ENCODE measurements at places on chromosomes 1 and 21.

GRCh38 chr1:234515821-234516241, 36.9 kb upstream of the TARBP1 start:
- DNase-seq = no peak

- no peak for DNase-seq
These were observed 131.3 kb upstream of the FMN2 start for GRCh38 chr1:239960366-239960765.

- DNase-seq = no peak
These were observed 727.6 kb downstream of the PTPRU start for GRCh38 chr1:29963946-29964345.

DNA sequence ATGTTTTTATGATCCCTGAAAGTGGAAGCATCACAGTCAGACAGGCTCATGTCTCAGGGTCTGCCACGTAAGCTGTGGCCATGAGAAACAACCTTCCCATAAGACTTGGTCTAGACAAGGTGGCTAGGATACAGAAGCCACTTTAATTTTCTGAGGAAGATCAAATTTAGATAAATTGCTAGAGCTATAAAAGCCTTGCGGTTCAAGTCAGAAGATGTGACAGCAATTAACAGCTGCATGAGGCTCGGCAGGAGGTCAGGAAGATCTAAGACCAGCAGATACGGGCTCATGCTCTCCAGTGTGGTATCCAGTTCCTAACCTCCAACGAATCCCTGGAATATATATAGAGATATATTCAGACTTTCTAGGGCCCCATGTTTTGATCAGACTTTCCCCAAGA, 577.1 kb downstream of the PLPP3 start:
- no peak for DNase-seq

DNA sequence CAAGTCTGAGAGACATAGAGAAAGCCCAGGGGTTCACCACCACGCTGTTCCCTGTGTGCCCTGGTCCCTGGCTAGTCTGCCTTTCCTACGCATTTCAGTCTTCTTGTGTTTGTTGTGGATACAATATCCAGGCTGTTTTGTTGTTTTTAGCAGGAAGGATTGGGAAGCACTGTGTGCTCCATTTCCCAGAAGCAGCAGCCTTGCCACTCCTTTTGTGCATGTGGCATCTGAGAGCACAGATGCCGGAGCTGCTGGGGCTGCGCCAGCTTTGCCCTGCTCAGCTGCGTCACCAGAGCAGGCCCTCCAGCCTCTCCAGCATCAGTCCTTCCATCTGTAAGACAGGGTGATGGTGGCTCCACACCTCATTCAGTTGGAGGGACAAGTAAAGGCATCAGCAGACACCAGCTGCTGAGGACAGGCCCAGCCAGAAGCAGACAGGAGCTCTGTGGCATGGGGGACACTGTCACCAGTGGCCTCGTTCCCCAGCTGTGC, 94.4 kb upstream of the COL6A1 start:
- no peak for DNase-seq

- no peak for DNase-seq
These were observed 4.9 kb downstream of the RPL11 start for GRCh38 chr1:23696335-23696989.

GRCh38 chr1:162072740-162073139, 3.2 kb downstream of the NOS1AP start:
- DNase-seq = no peak

DNA sequence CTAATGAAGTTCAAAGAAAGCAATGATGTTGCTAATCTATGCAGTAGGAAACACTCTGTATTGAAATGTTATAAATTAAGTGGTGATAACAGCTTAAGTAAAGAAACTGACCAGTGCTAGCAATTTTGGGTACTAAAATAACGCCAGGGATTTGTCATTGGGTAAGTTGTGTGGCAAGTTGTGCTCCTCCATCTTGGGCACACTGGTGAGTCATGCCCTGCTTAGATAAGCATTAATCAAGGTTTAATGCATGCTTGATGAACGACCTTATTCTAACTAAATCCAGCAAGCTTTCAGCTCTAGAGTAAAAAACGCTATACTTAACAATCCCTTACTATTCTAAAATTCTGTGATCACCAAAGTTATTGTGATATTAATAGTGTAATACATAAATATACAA, 25.2 kb downstream of the VAMP4 start:
- no peak for DNase-seq

GRCh38 chr1:156126043-156126629, 11.6 kb downstream of the LMNA start:
- DNase-seq = no peak

DNA sequence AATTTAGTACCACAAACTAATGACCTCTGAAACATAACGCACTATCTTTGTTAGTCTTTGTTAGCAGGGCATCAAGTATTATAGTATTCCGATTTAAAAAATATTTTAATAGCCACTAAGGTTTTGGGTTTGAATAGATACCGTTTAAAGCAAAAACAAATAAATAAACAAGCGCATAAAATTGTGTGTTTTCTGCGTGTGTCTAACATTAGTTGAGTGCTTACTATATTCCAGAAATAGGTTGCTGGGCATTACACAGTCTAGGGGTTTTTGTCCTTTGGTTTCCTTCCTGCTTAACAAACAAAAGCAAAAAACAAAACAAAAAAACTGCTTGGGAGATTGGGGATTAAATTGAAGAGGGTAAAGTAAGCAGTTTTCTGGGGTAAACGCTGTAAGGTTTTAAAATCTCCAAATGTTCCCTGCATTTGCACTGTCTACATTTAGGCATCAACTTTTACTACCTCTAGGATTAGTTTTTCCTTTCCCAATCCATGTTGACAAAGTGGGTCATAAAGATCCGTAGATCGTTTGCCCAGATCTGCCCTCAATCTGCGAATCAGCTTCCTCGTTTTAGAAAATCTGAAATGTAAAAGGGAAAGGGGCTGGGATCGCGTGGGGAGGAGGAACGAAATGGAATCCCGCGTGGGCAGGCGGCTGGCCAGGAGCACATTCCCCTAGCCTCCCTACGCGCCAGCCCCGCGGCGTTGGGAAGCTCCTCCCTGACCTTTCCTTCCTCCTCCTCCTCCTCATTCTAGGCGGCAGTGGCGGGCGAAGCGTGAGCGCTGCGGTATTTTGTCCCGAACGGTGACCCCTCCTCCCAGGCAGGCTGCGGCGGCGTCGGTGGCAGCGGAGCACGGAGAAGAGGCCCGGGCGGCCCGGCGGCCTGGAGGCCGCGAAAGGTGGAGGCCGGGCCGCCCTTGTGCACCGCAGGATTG, at the start of gene KCTD3:
Gene KCTD3 (plus strand): TSS at position 749 of the 935 bp plus-strand sequence. CDS start 382 bp downstream, outside the sequence.
- DNase-seq = peak; percentile 52

DNA sequence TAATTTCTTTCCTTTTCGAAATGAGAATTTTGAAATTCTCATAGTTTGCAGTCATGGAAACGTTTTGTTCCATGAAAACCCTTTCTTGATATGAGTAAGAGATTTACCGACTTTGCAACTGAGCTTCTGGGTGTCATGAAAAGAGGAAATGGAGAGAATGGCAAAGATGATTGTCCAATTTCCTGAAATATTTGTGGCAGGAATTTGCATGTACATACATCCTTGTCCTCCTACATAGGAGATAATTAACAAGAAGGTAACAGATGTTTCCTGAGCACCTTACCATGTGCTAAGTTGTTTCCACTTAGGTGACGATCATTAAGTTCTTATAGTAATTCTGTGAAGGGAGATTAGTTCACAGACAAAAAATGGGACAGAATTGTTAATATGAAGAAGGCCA, 170.7 kb downstream of the NEGR1 start:
- DNase-seq = no peak

DNA sequence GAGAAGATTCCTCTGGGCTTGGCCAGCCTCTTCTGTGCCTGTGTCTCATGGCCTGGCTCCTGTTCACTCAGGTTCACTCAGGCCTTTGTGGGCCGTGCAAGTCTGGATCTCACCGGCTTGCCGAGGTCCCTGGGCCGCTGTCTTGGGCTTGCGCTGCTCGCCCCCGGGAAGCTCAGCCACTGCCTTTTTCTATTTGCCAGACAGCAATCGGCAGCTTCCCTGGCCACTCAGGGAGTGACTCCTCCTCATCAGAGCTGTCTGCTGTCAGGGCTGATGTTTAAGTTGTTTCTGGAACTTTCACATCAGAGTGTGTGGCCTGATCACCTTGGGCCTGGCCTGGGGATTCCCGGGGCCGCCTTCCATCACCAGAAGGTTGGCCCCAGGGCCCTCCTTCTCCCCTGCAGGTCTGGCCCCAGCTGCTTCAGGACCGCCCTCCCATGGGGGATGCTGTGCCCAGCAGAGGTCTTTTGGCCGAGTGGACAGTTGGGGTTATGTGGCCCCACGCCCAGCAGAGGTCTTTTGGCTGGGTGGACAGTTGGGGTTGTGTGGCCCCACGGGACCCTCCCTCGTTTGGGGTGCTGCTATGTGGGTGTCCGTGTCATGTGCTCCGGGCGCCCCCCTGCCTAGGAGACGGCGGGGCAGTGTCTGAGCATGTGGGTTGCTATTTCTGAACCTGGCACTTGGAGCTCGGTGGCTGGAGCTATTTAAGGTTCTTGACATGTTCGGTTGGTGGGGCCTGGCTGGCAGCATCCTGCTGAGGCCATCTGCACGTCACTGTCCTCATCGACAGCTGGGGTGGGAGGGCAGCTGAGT, 12.5 kb downstream of the SLX9 start:
- no peak for DNase-seq

DNA sequence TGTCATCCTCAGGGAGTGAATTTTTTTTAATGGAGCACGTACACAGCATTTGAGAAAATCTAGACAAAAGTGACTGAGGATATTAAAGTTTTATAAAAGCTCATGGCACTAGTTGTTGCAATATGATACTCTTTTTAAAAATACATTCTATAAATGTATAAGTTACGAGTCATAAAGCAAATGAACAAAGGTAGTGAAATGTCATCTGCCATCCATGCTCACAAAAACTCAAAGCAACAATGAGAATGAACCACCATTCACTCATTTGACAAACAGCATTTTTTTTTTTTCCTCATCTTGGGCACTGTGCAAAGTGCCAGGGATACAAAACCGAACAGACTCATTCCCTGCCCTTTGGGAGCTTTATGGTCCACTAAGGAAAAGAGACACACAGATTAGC, 38.7 kb downstream of the GPR137B start:
- no peak for DNase-seq

- DNase-seq = no peak
These were observed 179.7 kb downstream of the CHRM3 start for GRCh38 chr1:239566074-239566473.

GRCh38 chr1:20194757-20195461, 8.6 kb upstream of the PLA2G2C start:
- DNase-seq = no peak

- no peak for DNase-seq
These were observed 205.6 kb downstream of the RHOU start for GRCh38 chr1:228940926-228941325.

DNA sequence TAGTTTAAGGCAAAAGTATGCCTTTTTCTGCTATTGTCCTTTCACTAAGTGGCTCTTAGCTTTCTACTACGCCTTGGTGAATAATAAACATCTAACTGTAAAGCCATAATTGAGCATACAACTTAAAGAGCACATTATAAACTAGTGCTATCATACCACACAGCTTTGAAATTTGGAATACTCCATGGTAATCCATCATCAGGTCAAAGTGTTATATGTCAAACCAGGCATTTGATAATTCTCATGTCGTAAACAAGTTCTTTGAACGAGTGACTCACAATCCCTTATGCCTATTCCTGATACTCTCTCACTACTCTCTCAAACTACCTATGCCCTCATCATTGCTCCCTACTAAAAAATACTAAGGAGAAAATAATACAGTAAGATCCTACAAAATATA, 60.3 kb upstream of the FMN2 start:
- DNase-seq = no peak

DNA sequence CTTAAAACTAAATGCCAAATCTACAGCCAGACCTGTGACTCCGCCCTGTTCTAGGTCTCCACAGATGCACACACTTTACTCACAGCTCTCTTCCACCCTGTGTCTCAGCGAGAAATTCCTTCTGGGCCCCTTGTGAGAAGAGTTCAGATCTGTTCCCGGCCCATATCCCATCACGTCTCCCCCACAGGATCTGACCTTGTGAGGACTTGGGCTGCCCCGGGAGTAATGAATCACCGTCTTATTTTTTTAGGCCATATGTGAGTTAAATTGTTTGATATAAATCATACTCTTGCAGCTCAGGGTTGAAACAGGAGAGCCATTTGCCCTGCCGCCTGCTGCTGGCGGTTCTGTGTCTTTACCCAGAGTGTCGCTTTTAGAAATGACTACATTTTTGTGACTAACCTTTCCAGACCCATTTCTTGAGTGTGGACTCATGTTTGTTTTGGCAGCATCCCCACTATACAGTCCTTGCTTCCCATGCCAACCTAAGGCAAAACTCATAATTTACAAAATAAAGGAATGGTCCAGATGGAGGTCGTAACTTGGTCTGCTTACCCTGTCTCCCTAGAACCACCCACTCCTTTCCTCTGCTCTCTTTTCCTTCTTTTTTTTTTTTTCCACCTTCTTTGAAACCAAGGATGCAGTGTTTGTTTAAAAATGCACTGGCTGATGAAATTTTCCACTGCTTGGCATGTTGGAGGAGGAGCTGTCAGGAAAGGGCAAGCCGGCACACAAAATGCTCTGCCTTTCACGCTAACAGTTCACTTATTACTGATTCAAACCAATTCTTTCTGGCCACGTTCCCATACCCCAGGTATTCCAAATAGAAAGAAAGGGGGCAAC, 98.0 kb upstream of the C1orf105 start:
- no peak for DNase-seq

- no peak for DNase-seq
These were observed 7.9 kb upstream of the ERO1B start for GRCh38 chr1:236289492-236290131.

DNA sequence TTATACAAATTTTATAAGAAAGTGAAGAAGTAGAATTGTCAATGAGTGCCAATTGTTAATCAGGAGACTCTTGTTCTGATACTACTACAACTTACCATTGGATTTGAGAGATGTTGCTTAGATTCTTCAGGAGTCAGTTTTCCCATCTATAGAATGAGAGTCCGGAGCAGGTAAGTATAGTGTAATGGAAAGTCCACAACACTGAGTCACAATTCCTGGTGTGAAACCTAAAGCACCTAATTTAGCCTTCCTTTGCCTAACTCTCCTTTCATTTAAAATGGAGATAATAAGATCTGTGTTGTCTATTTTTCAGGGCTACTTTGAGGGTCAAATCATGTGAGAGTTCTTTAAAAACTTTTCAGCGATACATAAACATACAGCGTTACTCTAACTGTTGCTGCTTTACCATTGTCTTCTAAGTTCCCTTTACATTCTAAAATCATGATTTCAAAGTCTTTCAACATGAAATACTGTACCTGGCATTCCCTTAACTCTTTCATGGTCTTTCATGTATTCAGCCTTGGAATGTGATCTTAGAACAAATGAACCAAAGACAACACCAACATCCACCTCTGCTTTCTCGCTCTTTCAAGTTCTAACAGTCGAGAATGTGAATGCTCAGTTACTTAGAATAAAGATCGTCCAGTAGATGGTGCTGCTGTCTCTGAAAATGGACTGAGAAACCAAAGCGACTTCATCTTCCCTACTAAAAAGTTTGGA, 90.9 kb downstream of the SLC30A10 start:
- DNase-seq = peak; percentile 40

- DNase-seq = no peak
These were observed 256.4 kb downstream of the PRDM2 start for GRCh38 chr1:13956393-13956792.

Data from D721Med (cell line).